ENCODE measurements at places on chromosomes 2 and 18.

GRCh38 chr2:118250001-118250400, 161.7 kb downstream of the INSIG2 start:
- no peak for DNase-seq

DNA sequence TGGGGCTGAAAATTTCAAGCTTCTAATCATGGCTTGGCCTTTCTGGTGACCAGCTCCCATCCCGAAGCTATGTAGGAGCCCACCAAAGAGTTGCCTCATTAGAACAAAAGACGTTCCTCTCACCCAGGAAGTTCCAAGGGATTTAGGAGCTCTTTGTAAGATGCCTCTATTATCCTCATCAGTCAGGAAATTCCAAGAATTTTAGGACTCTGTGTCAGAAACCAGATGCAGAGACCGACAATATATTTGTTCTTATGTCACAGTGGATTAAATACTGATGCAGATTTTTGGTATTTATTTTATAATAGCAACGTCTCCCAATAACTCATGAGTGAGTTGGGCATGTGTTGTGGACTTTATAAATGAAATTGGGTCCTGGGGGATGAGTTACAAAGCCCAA, 91.8 kb upstream of the SKOR2 start:
- DNase-seq: no peak

DNA sequence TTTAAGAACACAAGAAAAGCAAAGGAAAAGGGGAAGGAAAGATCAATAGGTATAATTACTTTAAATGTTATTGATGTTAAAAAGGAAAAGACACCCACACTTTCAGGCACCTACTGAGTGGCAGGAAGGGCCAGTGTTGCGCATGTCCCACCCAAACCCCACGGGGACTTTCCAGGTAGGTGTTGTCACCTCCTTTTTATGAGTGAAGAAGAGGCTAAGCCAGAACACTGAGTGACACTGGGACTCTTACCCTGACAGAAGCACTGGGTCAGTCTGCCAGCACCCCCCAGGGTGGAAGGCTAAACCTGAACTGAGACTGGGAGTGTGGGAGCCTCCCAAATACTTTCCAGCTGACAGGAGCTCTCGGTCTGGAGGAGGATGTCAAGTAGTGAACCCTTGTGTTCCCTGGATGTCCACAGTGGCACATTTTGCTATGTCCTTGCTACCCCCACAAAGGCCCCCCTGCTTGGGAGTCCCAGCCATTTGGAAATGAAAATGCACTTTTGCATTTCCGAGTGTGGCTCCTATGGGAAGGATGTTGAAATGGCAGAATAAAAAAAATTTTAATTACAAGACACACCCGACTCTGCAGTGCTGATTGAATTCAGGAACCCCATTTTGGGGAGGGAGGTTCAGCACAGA, 90.9 kb upstream of the SMAD2 start:
- no peak for DNase-seq

DNA sequence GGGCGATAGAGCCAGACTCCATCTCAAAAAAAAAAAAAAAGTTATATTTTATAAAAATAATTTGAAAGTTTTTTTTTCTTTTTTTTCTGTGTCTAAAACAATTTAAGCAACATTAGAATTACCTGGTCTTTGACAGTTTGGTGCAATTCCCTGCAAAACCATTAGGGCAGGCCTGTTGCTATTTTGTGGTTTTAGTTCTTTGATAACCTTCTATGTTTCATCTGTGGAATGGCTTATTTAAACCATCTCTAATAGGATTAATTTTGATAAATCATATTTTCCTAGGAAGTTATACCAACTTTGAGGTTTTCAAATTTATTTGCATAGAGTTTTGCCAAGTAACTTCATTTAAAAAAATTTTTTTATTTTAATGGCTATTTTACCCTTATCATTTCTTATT, 141.2 kb upstream of the TWIST2 start:
- no peak for DNase-seq

DNA sequence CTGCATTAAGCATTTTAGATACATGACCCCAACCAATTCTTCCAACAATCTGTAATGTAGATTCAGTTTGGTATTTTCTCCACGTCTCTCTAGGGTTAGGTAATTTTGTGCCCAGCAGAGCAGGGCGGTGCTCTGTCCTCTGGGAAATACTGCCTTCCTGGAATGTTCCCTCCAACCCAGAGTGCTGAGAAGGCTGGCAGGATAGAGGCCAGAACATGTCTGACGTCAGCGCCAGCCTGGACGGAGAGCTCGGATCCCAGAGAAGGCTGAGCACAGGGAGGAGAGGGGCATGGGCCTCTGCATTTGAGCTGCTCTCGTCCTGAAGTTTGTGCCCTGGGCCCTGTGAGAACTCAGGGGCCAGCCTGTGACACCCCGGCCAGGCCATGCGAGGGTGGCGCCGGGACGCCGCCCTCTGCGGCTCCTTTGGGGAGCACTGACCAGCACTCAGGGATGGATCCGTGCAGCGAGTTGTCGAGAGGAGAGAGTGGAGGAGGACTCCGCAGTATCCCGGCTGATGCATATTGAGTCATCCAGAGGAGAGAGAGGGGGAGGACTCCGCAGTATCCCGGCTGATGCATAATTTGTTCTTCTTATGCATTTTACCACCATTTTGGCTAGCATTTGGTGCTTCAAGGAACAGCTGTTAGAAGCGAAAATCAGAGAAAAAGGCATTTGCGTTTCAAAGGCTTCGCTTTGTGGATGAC, 80.0 kb upstream of the PXDN start:
- DNase-seq: no peak

DNA sequence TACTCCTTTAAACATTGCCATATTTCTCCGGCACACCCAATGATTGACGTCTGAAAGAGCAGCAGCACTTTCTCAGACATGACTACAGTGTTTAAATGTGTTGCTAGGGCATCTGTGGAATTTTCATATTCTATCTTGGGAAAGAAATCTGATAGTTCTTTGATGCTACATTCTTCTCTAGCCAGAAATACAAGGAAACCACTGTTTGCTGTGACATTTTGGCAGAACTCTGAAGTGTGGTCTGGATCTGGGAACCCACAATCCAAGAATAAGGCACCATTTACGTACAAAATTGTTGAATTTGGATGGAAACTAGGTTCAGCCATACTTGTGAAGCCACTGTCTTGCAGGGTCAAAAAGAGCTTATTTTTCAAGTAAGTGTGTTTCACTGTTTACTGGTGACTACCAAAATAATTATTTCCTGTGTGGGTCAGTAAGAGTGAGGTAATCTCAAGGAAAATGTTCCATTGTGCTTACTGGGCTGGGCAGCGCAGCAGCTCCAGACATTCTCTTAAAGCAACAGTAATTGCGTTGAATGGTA, 21.3 kb upstream of the CD28 start:
- no peak for DNase-seq

DNA sequence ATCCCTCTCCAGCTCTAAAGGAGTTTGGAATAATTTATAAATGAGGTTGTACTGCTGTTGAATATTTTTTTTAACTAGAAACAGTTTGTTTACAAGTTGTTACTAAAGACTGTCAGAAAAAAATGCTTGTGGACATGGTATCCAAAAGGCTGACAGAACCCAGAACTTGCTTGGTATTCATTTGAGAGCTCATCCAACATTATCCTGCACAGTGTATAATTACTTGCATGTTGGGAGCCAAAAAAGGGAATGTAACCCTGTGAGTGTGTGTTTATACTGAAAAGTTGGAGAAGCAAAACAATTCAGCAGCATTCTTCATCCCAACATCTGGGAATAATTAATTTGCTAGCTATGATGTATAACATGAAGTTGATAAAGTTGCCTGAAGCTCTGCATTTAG, 42.1 kb upstream of the EHBP1 start:
- DNase-seq: no peak

- no peak for DNase-seq
Observed at GRCh38 chr2:104568247-104568646, 285.7 kb upstream of the POU3F3 start.

DNA sequence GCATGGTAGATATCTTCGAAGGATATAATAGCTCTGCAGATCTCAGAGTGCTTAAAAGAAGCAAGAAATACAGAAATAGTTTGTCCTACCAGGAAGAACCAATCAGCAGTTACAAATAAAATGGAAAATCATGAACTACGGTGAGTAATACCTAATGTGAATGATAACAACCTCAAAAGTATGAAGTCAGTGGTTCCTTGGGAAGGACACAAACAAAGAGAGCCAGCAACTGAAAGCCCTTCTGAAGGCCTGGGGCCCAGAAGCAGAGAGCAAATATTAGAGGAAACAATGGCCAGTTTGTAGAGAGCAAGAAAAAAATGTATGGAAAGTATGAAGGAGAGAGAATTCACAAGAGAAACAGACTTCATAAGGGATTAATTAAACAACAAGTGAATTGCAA, 226.8 kb upstream of the CHST9 start:
- no peak for DNase-seq
